AG09319 (cell line): ENCODE measurements at places on chromosomes 12 and 14.
A peak's percentile ranks its signal among the peaks of the same experiment; 100 is the strongest.

- DNase-seq = no peak
Observed at GRCh38 chr14:105420101-105420973, 710 bp downstream of the MTA1 start.

DNA sequence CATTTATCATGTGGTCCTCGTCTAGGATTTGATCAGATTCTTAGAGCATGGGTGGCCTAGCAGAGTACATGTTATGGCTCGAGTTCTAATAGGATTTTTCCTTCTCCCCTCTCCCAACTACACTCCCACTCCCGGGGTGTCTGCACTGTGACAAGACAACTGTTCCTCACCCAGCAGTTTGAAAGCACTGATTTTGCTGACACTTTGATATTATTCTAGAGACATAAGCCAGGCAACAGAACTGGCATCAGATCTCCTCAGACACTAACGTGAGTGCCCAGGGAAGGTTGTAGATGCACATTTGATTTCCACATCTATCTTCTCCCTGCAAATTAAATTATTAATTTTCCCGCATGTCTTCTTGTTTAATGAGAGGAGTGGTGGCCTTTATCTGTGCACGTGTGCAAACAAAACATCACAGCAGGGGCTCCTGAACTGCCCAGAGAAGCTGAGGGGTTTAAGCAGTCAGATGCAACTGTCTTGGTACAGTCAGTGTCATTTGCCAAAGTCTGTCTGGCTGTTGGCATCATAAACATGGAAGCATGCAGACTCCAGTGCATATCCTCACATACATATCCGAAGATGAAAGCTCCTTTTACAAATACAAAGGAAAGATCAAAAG lies 491.8 kb downstream of the NPAS3 start:
- DNase-seq = no peak

DNA sequence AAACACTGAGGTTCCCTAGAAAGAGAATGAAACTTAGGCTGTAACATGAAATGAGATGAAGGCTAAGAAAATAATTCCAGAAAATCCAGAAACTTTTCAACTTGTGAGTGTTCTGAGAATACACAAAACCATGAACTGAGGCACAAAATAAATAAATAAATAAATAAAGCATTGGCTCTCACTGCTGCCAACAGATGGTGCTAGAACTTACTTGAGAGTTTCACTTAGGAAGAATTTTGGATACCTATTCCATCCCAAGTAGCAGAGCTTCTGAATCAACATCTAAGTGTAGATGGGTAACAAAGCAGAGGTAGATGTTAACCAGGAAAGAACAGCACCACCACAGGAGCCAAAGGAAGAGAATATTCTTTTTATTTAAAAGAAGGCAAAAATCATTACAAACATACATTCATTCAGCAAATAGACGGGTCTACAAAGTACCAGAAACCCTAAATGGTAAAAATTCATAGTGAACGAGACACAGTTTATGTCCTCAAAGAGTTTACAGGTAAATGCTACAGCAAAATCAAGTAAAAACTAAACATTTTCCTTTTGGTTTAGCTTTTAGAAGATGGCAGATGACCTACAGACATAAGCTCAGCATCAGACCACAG lies 16.7 kb downstream of the EPS8 start:
- no peak for DNase-seq

GRCh38 chr12:108890208-108890607 lies 10.3 kb downstream of the DAO start:
- no peak for DNase-seq

GRCh38 chr14:52888839-52889838 lies 61.7 kb downstream of the FERMT2 start:
- DNase-seq = no peak

DNA sequence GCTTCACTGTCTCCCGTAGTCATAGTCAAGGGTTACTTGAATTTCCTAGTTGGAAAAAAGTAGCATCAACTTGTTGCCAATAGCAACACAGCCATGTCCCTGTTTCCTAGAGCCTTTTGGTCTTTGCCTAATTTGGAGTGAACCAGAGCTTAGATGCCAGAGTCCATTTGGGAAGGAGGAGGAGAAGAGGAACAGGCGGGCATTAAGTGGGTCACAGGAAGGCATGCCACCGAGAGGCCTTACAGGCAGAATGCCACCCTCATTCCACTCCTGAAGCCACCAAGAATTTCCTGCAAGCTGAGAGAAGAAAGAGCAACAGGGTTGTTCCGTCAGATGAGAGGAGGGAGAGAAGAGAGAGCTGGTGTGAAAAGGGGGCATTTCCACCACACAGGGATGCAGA lies 339.5 kb downstream of the DPF3 start:
- no peak for DNase-seq

GRCh38 chr14:88551980-88552431 lies 2.8 kb downstream of the PTPN21 start:
- DNase-seq = no peak

DNA sequence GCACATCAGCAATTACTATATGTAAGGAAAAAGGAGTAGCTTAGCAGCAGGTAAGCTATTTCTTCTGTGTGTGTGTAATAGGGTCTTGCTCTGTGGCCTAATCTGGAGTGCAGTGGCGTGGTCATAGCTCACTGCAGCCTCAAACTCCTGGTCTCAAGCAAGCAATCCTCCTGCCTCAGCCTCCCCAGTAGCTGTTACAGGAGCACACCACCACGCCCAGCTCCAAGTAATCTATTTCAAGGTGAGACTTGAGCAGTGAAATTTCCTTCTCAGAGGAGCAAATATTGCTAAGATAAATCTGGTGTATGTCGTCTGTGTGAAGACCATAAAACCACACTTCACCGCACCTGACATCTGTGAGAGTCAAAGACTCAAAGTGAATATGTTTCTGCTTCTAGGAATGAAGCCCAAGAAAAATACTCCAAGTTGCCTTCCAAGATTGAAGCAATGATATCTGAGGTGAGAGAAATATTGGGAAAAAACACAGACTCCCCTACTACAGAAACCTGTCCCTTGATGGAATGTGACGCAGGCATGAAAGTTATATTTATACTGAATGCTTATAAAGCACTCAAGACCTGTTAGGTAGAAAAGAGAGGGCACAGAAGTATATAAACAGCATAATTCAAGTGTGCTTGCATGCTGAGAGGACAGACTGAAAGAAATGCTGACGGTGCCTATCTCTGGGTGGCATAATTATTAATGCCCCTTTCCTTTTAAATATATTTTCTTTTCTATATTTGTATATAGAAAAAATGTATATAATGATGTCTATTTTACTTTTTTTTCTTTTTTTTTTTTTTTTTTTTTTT lies 2.5 kb upstream of the SELPLG start:
- DNase-seq = no peak

DNA sequence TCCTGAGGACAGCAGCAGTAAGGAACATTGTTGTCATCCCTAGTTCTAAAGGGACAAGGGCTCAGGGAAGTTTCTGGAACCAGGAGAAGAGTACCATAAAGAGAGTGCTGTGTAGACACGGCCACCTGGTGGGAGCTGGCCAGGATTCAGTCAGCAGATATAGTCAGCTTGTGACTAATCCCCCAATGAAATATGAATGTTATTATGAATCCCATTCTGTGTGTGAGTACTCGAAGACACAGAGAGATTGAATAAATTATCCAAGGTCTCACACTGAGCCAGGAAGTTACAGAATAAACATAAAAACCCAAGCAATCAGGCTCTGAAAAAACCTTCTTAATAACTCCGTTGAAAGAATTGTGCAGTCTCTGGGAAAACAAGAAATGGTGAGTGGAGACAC lies 1359.5 kb downstream of the AACS start:
- peak; percentile 38 for DNase-seq

DNA sequence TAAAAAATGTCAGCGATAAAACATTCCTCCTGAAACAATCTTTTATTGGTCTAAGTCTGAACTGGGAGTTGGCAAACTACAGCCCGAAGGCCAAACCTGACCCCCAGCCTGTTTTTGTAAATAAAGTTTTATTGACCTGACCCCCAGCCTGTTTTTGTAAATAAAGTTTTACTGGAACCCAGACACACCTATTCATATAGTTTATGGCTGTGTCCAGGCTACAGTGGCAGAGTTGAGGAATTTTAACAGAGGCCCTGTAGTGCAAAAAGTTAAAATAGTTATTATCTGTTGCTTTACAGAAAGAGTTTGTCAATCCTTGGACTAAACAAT lies 12.1 kb upstream of the SCARB1 start:
- no peak for DNase-seq

DNA sequence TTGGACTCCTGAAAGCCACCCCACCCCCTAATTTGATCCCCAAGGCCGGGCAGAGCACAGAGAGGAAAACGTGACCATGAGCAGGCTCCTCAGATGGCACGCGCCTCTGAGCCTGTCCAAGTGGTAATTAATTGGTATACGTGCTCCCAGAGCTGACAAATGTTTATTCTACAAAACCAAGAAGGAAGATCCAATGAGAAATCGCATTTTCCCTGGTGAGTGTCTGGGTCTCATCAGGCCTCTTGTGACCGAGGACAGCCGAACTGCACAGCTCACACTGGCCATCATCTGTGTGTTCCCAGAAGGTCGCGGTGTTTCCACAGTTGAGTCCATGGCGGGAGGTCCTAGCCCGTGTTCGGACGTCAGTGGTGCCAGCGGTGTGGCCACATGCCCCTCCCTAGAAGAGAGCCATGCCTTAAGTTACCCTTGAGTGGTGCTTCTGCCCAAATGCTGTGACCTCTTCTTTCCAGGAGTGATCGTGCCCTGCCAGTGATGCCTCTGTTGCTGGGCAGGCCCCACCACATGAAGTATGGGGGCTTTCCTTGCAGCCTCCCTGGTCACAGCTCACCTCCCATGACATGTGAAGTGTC lies 317.5 kb upstream of the RTL1 start:
- no peak for DNase-seq

DNA sequence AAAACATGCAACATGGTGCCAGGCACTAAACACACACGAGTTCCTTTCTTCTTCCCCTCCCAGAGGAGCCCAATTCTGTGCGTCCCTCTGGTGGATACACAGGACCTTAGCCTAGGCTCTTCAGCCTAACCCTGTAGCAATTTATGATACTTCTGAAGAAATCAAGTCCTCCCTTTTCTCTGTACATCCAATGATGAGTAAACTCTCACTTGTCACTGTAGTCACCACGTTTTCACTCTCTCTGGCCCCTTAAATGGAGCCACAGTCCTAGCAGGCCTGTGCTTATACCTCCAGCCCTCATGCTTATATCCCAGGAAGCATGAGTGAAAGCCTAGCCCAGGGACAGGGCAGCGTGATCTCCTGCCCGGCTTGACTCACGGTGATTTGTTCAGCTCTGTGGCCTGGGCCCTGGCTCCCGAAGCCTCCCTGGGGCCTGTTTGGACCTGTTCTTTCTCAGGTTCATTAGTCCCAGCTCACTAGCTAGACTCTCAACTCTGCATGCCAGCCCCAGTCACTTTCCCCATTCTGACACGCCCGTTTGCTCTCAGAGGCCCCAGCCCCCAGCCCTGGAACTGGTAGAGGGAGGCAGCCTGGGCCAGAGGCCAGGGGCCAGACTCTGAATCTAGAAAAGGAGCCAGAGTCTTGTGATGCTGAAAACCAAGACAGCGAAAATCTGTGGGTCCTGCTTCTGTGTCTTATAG lies 24.1 kb upstream of the PLEKHG3 start:
- DNase-seq = no peak

DNA sequence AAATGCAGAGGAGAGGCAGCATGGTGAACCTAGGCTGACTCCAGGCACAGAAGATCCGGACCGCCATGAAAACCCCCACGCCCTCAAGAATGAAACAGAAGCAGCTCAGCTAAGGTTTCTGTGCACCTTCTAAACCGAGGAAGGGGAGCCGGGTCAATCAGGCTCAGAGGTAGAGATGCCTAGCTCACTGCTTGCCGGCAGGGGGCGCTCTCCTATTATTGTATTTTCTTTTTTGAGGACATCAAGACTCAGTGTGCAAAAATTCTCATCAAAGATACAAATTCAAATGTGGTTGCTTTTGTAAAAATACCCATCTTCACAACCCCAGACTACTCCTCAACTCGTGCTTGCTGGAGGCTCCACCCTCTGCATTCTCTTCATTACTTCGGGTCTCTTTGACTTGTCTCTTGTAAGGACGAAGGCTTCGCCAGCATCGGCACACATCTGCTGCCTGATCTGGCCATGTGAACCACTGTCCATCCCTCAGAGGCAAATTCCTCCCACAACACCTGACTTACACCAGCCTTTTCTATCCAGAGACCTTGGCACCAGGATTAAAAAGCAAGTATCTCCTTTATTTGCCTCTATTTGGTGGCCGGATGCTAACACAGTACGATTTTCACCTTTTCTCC lies 33.4 kb upstream of the RNASE3 start:
- no peak for DNase-seq

DNA sequence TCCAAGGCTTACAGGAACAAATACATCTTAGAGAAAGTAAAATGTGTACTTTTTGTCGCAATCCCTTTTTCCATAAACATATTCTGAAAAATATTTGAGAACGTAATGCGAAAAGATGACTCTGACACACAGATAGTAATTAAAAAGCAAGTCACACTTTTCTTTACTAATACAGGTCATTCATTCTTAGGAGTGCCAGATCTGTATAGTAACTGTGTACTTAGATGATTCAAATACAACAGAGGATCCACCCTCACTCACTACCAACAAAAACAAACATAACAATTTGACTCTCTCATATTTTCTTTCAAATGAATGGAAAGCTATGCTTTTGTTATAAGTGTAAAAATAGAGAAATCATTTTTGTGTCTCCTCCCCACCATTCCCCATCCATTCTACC lies 795.4 kb downstream of the SLC6A15 start:
- no peak for DNase-seq

DNA sequence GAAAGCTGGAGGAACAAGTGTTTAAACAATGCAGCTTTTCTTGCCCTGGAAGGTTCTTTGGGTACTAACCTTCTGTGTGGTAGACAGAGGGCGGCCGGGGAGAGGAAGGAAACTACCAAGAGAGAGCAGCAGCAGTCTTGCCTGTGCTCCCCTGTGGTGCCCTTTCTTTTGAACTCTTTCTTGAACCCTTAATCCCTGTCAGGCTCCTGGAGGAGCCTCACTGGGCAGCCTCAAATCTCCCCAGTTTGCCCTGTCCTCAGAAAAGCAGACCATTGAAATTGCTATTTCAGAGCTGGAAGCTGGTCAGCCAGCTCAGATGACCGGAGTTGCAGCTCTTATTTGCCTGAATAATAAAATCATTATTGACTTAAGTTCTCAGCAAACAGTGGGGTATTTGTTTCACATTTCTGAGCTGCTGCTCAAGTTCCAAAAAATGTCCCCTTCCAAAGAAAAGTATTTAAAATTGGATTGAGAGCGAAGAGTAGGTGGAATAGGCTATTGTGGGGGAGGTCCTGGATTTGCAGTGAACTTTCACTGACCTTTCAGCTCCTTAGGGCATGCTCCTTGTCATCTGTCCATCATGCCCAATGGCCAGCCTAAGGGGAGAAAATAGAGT lies 42.1 kb upstream of the RNASE3 start:
- DNase-seq = no peak

GRCh38 chr12:585062-586061 lies 77.9 kb downstream of the NINJ2 start:
- DNase-seq = no peak

- peak; percentile 59 for DNase-seq
Observed at GRCh38 chr12:111788178-111788654, 21.5 kb downstream of the ALDH2 start.

DNA sequence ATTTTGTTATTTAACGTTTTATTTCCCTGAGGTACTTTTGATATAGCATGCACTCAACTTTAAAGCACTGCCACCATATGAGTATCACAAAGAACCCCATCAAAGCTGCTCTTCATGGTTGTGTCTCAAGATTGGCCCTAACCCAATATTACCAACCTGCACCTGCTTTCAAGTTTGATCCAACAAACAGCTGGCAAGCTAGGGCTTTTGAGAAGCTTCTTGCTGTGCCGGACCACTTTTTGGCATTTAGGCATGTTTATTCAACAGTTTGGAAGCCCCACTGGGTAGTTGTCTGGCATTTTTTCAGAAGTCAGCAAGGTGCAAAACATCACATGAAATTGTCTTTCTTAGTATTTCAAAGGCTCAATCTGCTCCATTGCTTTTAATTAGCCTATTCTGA lies 137.2 kb upstream of the PLEKHA5 start:
- DNase-seq = no peak
